ENCODE measurements at places on chromosomes 12 and 14.

- DNase-seq = no peak
Observed at GRCh38 chr12:112973011-112973735, 5.1 kb upstream of the OAS2 start.

DNA sequence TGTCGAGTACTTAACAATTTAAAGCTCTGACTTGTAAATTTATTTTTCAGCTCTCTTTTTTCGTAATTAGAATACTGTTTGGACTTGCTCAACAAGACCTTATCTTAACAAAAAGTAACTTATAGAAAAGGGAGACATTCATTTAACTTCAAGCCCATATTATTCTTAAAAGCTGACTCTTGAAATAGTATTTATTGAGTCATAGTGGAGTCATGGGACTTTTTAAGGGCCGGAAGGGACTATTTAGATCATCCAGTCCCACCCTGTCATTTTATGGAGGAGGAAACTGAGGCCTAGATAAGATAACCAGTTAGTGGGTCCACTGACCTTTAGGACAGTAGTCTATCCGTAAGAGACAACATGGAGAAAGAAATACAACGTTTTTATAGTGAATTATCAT, 1.5 kb downstream of the RAP1B start:
- DNase-seq = no peak

GRCh38 chr12:43891856-43892574, 56.1 kb downstream of the TMEM117 start:
- DNase-seq = no peak

- no peak for DNase-seq
Observed at GRCh38 chr12:46609273-46609623, 216.5 kb downstream of the SLC38A4 start.

DNA sequence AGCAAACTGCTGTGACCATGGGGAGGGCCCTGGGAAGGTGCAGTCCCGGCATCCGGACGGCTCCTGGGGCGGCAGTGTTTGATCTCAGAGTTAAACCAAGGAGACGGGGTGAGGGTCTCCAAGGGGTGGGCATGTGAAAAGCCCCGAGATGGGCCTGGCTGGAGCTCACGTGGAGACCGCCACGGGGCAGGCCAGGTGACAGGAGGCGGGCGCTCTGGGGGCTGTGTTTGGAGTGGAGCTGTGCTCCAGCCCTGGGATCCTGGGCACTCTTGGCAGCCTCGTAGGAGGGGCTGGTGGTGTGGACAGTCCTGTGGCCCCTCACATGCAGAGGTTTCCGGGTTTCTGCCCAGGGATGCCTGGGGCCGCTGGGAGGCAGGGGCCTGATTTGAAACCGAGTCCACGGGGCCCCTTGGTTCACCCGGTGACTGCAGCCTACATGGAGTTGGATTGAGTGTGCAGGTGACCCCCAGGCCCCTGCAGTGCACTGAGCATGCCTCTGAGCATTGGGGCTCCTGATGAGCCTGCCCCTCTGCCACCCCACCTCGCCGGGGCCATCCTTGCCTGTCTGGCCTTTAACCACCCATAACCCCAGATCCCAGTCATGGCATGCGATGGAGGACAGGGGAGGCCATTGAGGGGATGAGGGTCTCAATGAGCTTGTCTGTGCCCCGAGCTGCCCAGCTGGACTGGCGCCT, 8.4 kb downstream of the KIF26A start:
- peak; percentile 0 for DNase-seq

- no peak for DNase-seq
Observed at GRCh38 chr12:90801776-90802175, 153.2 kb downstream of the CCER1 start.

DNA sequence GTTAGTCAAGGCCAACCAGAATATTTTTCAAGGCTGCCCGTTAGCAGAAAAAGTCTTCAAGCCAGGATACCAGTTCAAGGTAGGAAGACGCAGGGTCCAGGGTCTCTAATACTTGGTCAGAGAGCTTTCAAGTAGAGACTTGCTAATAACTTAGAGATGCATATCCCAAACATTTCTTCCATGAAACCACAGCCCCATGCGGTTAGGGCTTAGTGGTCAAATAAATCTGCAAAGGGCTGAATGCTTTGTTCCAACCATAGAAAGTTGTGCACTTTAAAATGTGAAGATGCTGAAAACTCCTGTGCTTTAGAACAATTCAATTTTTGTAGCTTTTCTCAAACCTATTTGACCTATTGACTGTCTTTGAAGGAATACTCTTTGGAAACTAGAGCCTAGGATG, 208.9 kb downstream of the PIK3C2G start:
- no peak for DNase-seq

GRCh38 chr14:77067632-77068516, 30.2 kb upstream of the CIPC start:
- DNase-seq = peak; percentile 46

DNA sequence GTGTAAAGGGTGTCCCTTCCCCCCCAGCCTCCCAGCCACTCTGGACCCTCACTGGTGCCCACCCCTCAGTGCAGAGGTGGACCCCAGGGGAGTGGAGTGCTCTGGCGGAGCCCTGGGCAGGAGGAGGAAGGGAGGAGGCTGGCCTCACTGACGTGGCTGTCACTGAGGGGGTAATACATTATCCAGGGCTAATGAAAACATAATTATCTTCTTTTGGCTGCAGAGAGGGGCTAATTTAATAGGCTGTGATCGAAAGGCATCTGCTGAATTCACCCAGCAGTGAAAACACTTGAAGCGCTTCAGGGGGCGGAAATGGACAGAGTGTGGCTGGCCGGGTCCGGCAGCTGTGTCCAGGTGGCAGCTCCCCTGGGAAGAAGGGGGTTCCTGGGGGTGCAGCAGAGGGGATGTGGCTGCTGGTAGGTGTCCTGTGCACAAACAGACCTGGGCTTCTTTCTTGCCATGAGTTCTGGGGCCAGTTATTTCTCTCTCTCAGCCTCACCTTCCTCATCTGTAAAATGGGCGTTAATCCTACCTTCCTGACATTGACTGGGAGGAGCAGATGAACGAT, 3.7 kb upstream of the NOS1 start:
- DNase-seq = no peak

GRCh38 chr14:38366374-38366773, 110.5 kb upstream of the CLEC14A start:
- no peak for DNase-seq

DNA sequence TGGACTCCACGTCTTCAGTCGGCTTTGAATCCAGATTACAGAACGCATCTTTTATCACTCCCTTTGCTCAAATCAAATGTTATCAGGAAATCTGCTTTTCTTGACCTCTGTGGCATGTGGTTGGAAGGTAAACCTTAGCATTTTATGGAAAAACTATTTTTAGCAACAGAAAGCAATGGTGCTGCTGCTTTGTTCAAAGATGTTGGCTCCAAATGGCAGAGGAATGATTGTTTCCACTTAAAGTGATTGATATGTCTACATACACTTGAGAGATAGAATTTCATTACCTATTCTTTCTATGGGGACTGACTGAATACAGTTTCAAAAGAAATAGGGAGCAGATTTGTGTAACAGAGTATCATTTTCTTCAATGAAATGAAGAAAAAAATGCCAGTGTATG, 761.2 kb downstream of the NOVA1 start:
- DNase-seq = no peak

GRCh38 chr12:68812553-68813241, 4.7 kb downstream of the MDM2 start:
- DNase-seq = no peak

DNA sequence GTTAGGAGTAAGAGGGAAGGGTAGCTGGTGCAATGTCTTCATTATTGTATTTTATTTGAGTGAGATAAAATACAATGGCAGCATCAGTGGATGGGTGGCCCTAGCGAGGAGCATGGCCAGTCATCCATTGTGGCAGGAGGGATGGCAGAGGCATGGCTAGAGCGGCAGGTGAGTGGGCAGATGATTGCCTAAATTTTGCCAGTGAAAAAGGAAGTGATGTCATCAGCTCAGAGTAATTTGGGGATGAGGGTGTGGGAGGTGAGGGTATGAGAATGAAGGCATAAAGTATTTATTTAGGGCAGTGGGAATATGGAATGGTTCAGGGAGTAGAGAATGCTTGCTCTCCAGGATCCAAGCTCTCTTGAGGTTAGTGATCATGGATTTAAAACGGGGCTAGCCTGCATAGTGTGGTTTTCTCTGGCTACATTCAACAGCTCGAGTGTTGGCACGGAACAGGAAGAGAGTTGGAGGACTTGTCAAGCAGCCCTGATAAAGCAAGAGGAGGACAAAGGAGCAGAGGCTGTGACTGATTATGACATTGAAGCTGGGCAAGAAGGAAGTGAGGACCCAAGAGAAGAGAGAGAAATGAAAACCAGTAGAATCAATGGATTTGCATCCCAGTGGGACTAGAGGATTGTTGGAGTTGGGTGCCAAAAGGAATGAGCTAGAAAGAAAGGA, 18.7 kb upstream of the SERPINA6 start:
- DNase-seq = no peak

- DNase-seq = peak; percentile 94
Observed at GRCh38 chr12:401235-402028, at the start of gene CCDC77. TSS of gene CCDC77 (plus strand) at chr12:401644. CDS start at chr12:409384, 7,740 bp downstream.

Data from stimulated activated CD4-positive, alpha-beta T cell treated with anti-CD3 and anti-CD28 coated beads, Interleukin-1b, Interleukin-23, amount 100 ng/mL, for 48 hours (primary cell).